ENCODE measurements at places on chromosomes 1 and 21.

DNA sequence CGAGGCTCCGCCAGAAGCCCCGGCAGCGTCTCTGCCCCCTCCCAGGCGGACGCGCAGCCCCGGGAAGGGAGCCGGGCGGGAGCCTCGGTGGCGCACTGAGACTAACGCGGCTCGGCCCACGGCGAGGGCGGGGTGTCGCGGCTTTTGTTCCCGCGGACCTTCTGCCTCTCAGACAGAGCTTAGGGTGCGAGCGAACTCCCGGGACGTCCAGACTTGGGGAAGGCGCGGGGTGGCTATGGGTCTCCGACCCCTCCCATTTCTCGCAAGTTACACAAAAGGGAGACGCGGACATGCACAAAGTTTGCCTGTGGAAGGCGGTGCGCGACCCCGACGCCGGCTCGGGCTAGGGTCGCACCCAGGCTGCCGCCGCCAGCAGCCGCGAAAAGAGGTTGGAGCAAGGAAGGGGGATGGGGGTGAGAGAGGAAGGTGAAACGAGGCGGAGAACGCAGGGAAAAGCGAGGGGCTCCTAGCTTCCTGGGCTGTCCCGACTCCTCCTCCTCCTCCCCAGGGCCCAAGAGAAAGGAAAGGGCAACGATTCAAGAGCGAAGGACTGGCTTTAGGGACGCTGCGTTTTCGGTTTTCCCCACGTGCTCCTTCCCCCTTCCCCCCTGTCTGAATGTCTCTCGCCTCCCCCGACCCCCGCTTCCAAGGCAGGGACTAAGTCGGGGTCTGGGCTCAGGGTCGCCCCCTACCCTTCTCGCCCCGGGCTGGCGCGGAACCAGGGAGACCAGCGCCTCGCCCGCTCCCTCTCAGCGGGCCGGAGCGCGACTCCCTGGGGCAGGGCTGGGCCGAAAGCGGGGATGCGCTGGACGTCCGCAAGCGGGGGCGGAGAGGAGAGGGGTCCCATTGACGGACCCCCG, 729 bp downstream of the APP start:
- DNase-seq = no peak

GRCh38 chr1:6209661-6210580, 4.0 kb downstream of the RNF207 start:
- peak; percentile 27 for DNase-seq

DNA sequence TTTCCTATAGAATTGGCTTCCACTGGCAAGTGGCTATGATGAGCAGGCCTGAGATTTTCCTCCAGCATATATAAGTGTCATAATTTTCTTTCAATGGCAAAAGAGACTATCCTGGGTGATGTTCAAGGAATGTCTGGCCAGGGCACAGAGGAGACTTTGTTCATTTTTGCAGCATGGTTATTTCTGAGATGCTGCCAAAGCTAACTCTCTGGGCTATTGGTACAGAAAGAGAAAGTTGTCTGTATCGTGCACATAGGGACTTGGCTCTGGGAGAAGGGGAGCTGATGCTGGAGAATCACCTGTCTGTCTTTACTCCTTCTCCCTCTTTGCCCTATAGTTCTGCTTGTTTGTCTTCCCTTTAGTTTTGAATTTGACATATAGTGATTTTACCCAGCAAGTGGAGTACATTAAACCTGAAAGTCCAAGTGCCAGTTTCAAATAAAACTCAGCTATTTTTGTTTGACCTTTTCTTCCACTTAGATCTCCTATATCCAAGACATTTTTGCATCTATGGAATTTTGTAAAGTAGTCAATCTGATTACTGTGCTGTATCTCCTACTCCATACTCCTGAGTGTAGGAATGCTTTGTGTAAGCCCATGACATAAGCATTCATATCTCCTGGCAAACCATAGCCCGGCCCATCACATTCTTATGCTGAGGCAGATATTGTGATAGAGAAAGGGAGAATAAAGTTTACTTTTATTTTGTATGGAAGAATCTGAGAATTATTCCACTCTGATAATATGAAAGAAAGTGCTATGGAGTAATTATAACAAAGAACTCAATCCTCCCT, 3.9 kb downstream of the FNDC7 start:
- no peak for DNase-seq

DNA sequence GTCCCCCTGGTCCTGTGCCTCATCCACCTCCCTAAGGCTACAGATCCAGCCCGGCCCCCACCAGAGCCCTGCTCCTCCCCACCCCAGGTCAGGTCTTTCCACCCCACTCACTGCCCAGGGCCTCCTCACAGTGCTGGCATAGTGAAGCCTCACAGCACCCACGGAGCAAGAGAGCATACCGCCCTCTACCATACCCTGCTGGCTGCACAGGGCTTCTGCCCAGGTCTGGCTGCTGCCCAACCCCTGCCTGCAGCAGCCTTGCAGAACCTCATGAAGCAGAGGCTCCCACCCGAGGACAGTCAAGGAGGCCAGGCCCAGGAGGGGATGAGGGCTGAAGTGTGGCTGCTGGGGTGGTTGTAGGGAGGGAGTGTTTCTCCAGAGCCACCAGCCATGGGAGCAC, 19.7 kb upstream of the ARF1 start:
- no peak for DNase-seq

GRCh38 chr1:248686815-248687214, 15.8 kb downstream of the OR14I1 start:
- peak; percentile 19 for DNase-seq

- DNase-seq = peak; percentile 52
These were observed 118.1 kb downstream of the SPSB1 start for GRCh38 chr1:9410737-9411297.

DNA sequence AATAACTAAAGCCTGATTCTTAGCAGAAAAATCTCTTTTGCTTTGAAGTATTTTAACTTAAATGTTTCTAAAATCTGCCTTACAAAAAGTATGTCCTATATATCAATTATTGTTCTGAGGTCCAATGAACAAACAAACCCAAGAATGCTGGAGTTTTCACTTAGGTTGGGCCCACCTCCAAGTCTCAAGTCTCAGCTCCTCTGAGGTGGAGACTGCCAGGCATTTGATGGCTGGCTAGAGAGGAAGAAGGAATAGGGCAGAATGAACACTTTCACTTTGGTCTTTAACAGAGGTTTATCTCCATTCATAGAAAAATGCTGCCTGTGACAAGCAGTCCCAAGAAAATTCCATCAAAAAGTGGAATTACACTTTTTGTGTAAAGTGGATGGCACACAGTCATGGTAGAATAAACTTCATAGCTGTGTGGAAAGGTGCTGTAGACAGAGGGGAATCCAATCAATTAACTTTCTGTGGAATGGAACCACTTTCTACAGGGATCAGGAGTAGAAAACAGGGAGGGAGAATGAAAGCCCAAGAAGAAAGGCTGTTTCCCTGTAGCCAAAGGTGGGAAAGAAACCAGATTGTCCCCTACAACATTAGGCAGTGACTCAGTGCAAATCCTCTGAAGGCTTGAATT, 349.4 kb upstream of the RUNX1 start:
- no peak for DNase-seq

DNA sequence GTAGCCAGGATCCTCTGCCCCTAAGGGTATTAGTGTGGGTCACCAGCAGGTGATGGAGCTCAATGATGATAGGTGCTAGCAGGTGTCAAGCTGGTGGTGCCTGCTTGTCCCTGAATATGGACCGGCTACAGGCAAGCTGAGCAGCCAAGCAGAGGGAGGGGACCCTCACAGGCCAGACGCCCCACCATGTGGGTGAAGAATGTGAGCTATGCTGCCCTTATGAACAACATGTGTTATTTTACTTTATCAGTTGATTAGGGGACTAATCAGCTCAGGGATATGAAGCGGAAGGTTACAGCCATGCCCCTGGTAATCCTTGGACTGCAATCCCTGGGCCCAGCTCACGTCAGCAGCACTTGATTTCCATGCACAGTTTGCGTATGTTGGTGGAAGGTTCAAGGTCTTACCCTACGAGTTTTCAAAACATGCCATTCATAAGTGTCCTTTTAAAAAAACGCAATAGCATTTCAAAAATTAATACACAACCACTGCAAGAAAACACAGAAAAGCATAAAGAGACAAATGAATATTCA, 106.0 kb downstream of the CDC7 start:
- DNase-seq = no peak

DNA sequence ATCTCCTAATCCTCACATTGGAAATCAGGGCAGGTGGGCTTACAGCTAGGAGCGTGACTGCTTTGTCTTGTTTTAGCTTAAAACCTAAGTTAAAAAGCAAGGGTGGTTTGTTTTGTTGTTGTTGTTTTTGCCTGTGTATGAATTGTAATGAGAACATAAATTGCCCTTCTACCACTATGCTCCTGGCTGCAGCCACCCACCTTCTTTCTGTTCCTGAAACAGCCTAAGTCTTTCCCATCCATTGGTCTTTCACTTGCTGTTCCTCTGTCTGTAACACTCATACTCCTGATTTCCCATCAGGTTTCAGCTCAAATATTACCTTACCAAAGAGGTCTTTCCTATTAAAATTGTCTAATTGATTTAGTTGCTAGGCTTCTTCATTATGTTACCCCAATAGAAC, 604 bp upstream of the TMEM79 start:
- DNase-seq = no peak

DNA sequence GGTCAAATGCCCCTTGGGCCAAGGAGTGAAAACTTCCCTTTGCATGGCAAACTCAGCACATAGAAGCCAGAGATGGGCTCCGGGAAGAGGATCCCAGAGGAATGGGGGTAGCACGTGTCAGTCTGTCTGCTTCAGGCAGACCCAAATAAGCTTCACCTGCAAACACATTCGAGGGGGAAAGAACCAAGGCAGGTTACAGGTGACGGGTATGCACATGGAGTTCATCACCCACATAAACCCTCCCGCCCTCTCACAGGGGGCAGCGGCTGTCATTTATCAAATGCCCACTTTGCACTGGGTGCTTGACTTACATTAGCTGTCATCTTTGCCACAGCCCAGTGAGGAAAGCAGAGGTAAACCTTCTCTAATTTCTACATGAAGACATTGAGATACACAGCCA, 73.0 kb upstream of the TLR5 start:
- no peak for DNase-seq

DNA sequence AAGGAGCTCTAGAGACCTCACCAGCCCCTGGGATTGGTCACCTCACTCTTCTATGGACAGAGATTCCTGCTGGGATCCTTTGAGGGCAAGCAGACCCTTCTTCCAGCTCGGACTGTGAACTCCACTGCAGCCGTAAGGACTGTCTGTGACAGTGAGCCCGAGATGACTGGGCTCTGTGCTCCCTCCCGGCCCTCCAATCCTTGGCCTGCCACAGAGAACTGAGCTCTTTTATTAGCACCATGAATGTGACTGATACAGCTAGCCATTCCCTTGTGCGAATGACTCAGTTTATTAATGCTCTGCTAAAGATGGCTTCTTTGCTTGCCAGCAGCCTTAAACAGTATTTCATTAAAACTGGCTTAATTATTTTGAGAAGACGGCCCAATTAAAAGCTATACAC, 194.6 kb upstream of the LMO4 start:
- no peak for DNase-seq

DNA sequence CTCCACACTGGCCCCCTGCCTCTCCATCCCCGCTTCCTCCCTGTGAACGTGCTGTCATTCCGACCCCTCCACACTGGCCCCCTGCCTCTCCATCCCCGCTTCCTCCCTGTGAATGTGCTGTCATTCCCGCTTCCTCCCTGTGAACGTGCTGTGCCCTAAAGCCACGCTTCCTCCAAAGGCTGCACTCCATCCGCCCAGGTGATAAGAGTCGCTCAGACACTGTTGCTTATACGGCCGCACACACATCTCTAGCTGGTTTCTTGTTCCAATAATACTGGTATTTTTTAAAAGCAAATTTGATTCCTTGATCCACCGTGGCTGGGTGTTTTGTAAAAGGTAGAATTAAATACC, 39.3 kb upstream of the TSPEAR start:
- no peak for DNase-seq

DNA sequence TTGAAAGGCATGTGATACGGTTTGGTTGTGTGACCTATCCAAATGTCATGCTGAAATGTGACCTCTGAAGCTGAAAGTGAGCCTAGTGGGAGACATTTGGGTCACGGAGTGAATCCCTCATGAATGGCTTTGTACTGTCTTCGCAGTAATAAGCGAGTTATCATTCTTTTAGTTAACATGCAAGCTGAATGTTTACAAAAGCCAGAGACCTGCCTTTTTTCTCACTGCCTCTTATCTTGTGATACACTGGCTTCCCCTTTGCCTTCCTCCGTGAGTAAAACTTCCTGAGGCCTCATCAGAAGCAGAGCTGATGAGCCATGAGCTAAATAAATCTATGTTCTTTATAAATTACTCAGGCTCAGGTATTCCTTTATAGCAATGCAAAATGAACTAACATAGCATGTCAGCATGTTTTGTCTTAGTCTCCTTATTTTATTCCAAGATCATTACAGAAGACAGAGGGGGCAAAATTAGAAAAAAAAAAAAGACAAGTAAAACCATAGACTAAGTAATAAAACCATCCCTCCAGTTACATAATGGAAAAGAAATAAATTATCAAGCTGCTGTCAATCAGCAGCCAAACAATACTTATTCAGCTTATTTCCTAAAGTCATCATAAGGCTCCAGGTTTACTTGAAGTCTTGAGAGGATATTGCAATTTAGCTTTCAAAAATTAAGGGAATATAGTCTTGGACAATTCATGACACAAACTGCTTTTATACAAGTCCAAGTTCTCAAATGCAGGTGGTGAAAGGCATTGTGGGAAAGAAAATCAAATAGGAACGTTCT, 12.1 kb downstream of the RGS18 start:
- no peak for DNase-seq

DNA sequence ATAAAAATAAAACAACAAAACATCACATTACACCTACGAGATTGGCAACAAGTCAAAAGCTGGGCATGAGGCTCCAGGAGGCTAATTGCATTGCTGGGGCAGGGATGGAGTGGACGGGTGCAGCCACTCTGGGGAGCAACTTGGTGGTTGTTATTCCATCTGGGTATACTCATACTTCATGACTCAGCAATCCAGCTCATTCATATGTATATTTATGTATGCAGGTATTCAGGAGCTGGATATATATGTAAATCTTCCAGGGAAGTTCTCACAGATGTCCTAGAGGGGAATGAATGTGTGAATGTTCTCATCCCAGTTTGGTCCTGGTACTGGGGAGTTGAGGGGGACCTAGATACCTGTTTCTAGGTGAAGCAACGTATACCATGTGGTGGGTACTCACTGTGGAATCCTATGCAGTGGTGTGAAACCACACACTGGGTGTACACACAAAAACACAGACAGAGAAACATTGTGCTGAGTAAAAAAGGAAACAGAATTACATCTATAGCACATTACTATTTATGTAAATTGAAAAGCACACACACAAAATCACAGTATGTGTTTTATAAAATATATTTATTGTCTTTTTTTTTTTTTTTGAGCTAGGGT, 79.7 kb upstream of the RAB4A start:
- DNase-seq = no peak

- no peak for DNase-seq
These were observed 28.2 kb upstream of the PIGV start for GRCh38 chr1:26759531-26759930.

GRCh38 chr1:152758636-152759035, 811 bp downstream of the KPRP start:
- DNase-seq = no peak

- no peak for DNase-seq
These were observed 97.7 kb downstream of the PIGK start for GRCh38 chr1:77121503-77121902.

All from DND-41 (cell line).